ENCODE measurements at places on chromosomes 6 and 20.

DNA sequence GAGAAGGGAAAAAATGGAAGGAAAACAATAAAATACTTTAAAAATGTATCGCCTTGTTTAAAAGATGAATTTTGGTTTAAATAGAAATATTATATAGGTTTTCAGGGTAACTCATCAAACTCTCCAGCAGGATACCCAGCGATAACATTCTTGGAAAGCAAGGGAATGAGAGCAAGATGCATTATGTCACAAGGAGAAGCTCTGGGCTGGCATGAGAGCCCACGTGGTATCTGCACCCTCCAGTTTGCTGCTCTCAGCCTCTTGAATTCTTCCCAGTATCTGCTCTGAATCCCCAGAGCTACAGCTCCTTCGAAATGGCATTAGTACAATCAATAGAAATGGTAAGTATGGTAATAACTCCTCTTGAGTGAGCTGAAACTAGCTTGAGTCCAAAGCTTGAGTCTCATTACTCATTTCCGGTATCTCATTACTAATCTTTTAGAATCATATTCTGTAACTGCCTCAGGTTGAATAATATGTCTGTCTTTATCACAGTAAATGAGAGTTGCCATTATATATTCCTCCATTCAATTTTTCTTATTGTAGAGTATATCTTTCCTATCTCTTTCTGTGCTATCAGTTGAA is 4.9 kb upstream of the TMEM242 start:
- no peak for DNase-seq

DNA sequence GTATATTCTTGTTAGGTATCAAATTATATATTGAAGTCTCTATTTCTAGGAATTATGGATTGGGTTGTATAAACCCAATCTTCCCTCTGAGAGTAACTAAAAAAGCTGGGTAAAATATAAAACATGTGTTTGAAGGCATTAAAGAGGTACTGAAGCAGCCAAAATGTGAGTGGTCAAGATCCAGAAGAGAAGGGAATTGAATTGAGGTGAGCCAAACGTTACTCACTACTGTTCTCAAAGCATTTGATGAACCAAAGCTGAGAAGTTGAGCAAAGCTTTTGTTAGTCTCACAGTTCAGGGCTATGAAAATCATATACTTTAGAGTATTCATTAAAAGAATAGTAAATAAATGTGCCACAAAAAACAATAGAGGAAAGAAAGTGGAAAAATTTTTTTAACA is 365.8 kb downstream of the BCKDHB start:
- no peak for DNase-seq

GRCh38 chr6:118029967-118030366 is 122.9 kb downstream of the SLC35F1 start:
- no peak for DNase-seq

DNA sequence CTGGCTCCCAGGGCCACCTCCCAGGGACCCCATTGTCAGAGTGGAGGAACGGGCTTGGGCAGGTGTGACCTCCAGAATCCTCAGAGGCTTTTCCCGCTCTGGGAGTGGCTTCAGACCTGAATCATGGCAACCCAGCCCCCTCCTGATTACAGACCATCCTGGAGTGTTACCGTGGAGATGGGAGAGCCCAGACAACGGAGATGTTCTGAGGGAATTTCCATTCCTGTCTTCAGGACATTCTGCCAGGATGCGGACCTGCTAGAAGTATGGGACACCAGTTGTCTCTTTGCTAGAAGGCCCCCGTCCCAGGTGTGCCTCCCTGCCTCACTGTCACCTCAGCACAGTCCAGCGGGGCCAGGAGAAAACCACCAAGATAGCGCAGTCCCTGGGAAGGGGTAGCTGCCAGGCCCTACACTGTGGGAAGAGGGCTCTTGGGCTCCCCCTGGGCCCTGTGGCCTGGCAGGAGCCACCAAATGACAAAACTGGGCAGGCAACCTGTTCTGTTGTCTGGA is 109.9 kb downstream of the PSMB1 start:
- DNase-seq = no peak

DNA sequence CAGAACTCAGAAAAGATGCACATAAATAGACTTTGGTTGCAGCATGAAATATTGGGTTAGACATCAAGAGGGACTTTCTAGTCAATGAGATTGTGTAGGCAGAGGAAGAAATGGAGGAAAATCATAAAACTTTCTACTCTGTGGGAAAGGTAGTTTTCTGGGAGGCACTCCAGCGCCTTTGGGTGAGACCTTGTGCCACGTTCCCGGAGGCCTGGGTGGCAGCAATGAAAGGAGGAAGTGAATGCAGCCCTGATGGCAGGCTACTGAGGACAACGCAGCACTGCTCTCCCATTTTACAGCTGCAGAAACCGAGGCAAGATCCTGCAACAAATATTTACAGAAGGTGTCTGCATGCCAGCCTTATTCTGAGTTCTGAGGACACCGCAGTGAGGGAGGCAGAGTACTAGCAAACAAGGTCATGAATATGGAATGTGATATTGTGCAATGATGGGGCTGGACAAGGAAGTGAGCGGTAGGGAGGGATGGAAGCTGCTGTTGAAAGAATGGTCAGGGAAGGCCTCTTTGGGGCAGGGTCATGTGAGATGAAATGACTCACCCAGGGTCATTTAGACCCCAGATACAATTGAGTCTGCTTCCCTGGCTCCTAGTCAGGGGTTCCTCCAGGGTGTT is 159.1 kb downstream of the TFAP2C start:
- no peak for DNase-seq

- DNase-seq = no peak
Measured at GRCh38 chr20:376750-377149, 3.8 kb upstream of the TRIB3 start.

DNA sequence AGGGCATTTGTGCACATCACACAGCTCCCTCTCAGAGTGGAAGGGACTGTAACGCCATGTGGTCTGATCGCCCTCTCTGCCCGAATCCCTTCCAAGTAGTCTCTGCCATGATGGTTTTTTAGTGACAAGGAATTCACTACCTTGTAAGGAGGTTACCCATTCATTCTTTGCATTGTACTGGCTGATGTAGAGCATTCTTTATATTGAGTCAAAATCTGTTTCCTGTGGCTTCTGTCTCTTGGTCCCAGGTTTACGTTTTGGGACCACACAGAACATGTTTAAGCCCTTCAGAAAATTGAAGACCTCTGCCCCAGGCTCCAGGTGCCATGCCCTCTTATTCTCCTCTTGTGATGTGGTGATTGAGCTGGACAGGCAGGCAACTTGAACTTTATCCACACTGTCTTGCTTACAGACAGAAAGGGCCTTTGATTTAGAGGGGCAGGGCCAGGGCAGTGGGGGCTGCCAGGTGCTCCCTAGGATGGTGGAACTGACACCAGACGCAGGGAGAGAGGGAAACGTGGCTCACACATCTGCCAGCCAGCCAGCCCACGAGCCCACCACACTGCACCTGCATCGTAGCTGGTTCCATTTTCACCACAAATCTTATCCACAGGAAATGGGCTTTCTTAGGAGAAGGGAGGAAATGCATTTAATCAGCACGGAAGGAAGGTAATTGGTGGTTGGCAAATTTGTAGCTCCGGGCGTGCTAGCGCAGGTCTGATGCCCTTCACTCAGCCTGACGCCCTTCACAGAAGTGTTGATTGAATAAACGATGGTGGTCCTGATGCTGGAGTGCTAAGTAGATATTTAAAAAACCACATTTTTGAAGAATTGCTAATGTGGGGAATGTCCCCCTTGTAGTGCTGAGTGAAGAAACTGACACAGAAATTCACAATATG is 78.2 kb downstream of the TCP11 start:
- DNase-seq = no peak

GRCh38 chr20:18901980-18902737 is 88.6 kb downstream of the SCP2D1 start:
- DNase-seq = peak; percentile 42

DNA sequence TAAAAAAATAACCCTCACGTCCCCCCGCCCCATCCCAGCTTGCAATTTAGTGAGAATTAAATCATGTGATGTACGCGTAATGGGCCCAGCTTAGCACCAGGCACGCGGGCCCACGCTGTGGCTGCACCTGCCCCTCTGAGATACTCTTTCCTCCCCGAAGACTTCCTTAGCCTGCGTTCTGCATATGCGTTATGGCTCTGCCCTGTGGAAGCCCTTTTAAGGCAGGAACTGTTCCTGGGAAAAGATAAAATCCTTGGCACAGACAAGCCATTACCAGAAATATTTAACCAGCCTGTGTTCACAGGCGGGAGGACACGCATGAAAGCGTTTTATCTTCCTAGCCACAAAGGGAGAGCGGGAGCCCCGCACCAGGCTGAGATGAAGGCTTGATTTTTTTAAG is 311.0 kb downstream of the LRFN2 start:
- DNase-seq = no peak

DNA sequence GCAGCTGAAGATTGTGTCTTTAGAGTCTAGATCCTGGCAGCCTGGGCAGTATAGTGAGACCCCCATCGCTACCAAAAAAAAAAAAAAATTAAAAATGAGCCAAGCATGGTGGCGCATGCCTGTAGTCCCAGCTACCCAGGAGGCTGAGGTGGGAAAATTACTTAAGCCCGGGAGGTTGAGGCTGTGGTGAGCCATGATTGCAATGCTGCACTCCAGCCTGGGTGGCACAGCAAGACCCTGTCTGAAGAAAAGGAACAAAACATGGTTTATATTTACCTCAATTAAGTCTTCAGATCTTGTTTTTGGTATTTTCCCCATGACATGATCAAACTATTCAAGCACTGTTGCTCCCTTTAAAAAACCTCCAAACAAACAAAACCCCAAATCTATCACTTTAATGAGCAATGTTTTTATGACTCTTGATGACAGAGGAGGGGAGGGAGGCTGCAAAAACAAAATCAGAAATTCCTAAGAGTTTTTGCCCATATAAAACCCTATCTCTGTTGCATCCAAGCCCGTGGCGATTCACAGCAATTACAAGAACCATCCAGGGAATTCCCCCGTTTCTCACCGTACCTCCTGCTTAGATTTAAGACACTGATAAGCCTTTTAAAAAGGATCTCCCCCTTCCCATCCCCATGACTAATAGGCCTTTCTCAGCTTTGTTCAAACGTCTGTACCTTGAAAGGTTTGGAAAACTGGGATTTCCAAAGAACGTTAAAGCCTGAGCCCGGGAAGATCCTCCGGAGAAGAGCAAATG is 259.9 kb downstream of the BMP7 start:
- DNase-seq = peak; percentile 60

GRCh38 chr20:61762886-61763739 is 302.6 kb downstream of the TAF4 start:
- no peak for DNase-seq

GRCh38 chr20:40813029-40813431 is 124.0 kb upstream of the MAFB start:
- no peak for DNase-seq

DNA sequence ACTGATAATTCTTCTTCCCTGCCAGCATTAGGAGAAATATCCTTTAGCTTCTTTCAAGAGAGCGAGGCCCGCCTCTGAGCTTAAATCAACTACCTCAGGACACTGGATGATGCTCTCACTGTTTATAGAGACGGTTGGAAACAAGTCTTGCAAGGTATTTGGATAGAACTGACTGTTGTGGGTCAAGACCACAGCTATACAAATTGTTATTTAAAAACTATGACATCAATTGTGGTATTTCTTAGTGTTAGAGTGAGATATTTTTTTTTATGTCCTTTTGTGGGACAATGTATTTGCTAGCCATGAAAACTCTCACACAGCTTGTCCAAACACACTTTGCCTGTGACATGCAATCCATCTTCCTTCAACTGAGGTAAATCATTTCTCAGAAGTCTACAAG is 136.3 kb upstream of the PHACTR1 start:
- DNase-seq = no peak

DNA sequence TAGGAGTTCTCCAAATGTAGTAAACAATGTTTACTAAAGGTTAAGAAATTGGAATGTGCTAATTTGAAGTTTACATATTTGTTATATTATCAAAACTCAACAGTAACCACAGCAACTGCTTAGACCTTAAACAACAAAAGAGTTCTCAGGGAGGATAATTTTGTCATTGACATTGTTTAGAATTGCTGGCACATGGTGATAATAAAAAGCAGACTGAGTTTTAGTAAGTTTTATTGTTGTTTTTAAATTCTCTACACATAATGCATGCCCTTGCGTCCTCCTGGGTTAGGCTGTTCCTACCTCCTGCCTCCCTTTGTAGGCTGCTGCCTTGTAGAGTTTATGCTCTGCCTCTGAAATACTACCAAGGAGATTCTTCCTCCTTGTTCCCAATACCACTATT is 28.7 kb downstream of the LAMA4 start:
- DNase-seq = no peak

DNA sequence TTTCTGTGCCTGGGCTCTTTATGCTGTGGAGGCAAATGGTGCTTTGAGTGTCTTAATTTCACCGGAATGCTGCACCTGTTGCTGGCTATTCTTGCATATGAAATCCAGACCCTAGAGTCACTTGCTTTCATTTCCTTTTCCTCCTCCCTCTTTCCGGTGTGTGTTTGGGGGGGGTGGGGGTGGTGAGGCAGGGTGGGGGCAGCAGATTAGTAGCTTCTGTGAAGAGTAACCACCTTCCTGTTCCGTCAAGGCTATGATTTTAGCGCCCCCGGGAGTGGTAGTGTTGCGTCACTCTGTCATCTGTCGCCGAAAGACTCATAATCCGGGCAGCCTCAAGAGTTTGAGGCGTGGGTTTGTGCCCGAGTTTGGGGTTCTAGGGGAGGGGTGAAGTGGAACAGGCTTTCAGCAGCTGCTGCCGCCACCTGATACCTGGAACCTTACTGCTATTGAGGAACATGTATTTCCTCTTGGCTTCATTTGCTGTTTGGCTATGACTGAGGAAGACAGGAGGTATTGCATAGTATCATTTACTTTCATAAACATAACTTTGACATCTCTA is 49.1 kb downstream of the UTRN start:
- DNase-seq = no peak

DNA sequence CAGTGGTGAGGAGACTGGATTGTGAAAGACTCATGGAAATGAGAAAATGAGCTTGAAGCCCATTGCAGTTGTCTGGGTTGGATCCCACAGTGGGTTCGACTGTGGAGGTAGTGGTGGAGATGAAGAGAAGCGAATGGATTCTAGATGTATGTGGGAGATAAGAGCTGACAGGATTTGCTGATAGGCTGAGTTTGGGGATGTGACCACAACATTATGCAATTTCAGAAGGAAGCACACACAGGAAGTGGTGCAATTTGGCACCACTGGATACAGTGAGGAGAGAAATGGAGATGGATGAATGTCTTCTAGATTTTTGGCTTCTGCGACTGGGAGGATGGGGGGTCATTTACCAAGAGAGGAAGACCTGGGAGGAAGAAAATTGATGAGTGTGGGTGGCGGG is 64.4 kb upstream of the MAFB start:
- DNase-seq = no peak

- DNase-seq = no peak
Measured at GRCh38 chr20:46282669-46283068, 25.6 kb downstream of the CDH22 start.

GRCh38 chr6:61688165-61688564 is 597.9 kb downstream of the KHDRBS2 start:
- no peak for DNase-seq

DNA sequence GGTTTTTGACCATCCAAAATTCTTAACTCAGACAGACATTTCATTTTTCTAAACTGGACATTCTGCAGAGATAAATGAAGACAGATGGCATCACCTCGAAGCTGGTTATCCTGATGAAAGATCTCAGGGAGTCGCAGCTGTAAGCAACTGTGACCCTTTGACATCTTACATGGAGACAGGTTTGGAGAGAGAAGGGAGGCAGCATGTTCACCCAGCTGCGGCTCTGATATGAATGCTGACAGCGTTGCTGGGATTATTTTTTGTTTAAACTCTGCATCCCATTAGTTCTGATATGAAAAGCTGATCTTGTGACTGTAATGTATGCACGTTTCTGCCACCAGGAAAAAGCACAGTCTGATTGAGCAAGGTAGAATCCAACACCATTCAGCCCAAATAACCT is 89.4 kb downstream of the C6orf118 start:
- no peak for DNase-seq

GRCh38 chr6:139712830-139713229 is 338.4 kb upstream of the CITED2 start:
- no peak for DNase-seq

All from NT2/D1 (cell line).